ENCODE measurements at places on chromosomes 1 and 21.

DNA sequence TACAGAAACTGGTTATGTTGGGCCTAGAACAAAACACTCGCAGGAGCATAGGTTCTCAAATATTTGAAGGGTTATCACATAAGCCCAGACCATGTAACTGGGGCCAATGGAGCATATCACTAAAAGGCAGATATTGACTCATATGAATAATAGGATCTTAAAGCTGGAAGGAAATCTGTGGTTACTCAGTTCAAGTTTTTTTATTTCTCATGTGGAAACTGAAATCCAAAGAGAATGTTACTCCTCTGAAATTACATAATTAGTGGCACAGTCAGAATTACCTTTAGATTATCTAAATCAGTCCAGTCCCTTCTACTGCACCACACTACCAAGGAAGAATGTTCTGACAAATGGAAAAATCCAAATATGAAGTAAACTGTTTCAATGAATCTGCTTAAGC is 12.0 kb downstream of the SLAMF8 start:
- no peaks in the 10 kb centered on the region for H3K4me1 ChIP-seq
- H3K27ac ChIP-seq: no peak overlapping the region
- no peak overlapping the region for H3K4me3 ChIP-seq
- DNase-seq: no peak
- no peaks in the 10 kb centered on the region for H3K27me3 ChIP-seq
- no peaks in the 10 kb centered on the region for H3K36me3 ChIP-seq

DNA sequence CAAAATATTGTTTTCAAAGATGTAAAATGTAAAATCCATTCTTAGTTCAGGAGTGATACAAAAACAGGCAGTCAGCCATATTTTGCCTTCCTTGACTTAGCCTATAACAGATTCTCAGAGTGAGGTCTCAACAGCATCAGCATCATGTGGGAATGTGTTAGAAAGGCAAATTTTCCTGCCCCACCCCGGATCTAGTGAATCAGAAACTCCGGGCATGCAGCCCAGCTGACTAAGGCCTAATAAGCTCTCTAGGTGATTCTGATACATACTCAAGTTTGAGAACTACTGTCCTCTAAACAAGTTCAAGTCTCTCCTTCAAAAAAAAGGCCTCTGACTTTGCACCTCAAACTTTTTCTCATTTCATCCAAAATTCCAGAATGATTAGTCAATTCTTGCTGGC is 46.9 kb upstream of the PRRC2C start:
- H3K4me3 ChIP-seq: no peak overlapping the region
- no peak overlapping the region for H3K27ac ChIP-seq
- no peaks in the 10 kb centered on the region for H3K27me3 ChIP-seq
- H3K36me3 ChIP-seq: no peaks in the 10 kb centered on the region
- no peak for DNase-seq
- H3K4me1 ChIP-seq: no peaks in the 10 kb centered on the region

- no peak overlapping the region for H3K27ac ChIP-seq
- no peaks in the 10 kb centered on the region for H3K4me1 ChIP-seq
- no peak overlapping the region for H3K4me3 ChIP-seq
- H3K27me3 ChIP-seq: no peaks in the 10 kb centered on the region
- DNase-seq: no peak
Observed at GRCh38 chr1:160925652-160926244, 28.9 kb downstream of the ITLN2 start.

- no peak overlapping the region for H3K4me3 ChIP-seq
- no peak overlapping the region for H3K27ac ChIP-seq
- H3K36me3 ChIP-seq: no peaks in the 10 kb centered on the region
- no peak for DNase-seq
- no peaks in the 10 kb centered on the region for H3K4me1 ChIP-seq
Observed at GRCh38 chr1:75014250-75014649, 119.9 kb upstream of the LHX8 start.

DNA sequence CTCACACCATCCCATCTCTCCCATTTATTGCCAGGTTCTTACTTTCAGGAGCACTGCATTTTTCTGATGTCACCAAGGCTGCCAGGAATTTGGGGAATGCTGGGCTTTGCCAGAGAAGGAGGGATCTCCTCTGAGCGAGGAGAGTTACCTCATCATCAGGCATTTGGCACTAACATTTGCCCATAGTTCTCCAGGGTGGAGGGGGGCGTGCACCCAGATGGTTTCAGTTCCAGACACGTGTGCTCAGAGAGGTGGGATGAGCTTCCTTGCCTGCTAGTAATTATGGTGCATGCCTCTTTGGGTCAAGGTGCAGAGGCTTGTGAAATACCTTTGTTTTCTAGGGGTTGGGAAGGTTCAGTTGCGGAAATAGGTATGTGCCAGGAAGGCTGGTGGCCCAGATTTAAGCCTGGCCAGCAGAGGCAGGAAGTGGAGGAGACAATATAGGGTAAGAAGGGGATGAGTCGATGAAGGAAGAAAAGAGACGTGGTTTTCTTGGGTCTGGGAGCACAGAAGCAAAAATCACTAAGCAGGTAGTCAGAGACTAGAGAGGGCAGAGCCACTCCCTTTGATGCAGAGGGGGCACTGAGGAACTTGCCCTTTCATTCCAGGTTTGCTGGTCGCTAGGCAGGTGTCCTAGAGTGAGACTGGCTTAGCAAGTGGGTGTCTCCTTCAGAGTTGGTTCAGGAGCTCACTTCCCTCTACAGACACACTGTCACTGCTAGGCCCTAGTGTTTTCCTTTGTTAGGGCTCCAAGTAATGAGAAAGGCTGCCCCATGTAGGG is 7.2 kb downstream of the TUFT1 start:
- peak overlapping the region; percentile 32 for H3K27ac ChIP-seq

DNA sequence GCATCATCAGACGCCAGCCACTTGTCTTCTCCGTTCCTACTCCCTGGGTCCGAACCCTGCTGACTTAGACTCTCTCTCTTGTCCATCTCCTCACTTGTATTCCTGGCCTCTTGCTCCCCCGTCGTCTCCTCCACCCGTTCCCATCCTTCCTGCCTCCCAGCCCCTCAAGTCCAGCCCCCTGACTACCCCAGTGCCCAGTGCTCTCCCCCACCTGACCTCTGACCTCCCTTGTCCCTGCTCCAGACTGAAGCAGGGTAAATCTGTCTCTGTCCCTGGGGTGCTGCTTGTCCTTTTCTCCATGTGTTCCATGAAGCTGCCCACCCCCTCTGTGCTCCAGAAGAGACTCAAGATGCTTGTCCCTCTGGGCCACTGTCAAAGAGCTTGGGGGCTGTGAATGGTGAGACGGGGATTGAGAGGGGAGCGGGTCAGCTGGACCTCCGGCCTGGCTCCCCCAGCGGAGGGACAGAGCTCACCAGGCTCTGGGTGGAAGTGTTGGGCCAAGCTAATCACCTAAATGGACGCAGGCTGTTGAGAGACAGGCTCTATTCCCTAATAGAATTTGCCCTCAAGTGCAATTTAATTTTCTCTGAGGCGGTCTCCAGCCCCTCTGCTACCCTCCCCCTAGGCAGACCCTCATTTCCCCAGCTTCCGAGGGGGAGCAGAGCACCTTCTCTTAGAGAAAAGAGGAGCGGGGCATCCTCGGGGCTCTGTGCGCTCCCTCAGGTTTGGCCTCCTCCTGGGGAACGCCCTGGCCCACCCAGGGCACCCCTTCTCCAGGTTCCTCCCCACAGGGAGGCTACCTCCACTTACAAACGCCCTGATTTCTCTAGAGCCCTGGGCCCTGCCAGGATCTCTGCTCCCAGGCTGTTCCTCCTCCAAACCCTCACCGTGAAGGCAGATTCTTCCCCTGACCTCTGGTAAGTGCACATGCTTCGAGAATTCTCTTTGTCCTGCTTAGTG is 11.0 kb upstream of the LHX4 start:
- H3K4me3 ChIP-seq: no peak overlapping the region
- no peaks in the 10 kb centered on the region for H3K36me3 ChIP-seq
- H3K4me1 ChIP-seq: no peaks in the 10 kb centered on the region

- DNase-seq: peak; percentile 88
- no peaks in the 10 kb centered on the region for H3K27me3 ChIP-seq
Observed at GRCh38 chr1:87330057-87330884, 1.6 kb downstream of the LMO4 start.

DNA sequence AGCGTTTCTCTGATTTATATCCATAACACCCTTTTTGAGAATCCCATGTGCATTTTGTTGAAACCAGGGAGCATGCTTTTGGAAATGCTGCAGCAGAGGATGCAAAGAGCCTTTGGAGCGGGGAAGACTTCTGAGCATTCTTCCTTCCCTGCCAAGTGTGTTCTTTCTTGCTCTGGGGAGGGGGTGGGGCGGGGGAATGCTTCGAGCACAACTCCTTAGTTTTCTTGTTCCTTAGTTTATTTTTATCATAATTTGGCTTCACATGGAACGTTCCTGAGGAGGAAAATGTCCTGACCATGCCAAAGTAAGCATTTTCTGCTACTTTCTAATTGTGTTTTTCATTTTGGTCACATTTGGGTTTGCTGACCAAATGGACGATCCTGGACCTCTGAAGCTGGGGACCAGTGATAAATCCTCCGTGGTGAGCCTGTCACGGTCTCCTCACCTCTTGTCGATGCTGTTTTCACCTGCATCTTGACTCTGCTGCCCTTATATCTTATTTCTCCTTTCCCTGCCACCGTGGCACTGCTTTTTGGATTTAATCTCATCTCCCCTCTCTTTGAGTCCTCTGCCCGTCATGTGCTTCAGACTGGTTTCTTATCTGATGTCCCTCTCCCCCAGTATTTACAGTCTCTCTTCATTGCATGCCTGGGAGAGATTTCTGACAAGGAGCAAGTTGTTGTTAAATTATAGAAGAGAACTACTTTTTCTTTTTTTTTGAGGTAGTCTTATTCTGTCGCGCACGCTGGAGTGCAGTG is 2.4 kb downstream of the CTPS1 start:
- H3K27ac ChIP-seq: no peak overlapping the region
- no peak for DNase-seq
- no peak overlapping the region for H3K4me3 ChIP-seq
- no peaks in the 10 kb centered on the region for H3K27me3 ChIP-seq
- H3K36me3 ChIP-seq: peaks cover 6% of the 10 kb centered on the region

- no peak overlapping the region for H3K4me3 ChIP-seq
- no peak overlapping the region for H3K27ac ChIP-seq
- no peaks in the 10 kb centered on the region for H3K4me1 ChIP-seq
- H3K27me3 ChIP-seq: no peaks in the 10 kb centered on the region
- no peaks in the 10 kb centered on the region for H3K36me3 ChIP-seq
- no peak for DNase-seq
Observed at GRCh38 chr1:246332078-246332477, 175.0 kb downstream of the SMYD3 start.

- H3K36me3 ChIP-seq: peaks cover 2% of the 10 kb centered on the region
- no peak overlapping the region for H3K4me3 ChIP-seq
- H3K27ac ChIP-seq: no peak overlapping the region
- DNase-seq: no peak
Observed at GRCh38 chr1:19202396-19202795, 7.7 kb downstream of the UBR4 start.
